Stimulated activated CD4-positive, alpha-beta T cell treated with anti-CD3 and anti-CD28 coated beads, Interleukin-12 subunit alpha, Interleukin-12 subunit beta, amount 100 ng/mL, for 4 hours (primary cell): ENCODE measurements at places on chromosomes 5 and 9.

GRCh38 chr5:179258922-179259730 is 86.1 kb downstream of the ADAMTS2 start:
- DNase-seq, result no peak

DNA sequence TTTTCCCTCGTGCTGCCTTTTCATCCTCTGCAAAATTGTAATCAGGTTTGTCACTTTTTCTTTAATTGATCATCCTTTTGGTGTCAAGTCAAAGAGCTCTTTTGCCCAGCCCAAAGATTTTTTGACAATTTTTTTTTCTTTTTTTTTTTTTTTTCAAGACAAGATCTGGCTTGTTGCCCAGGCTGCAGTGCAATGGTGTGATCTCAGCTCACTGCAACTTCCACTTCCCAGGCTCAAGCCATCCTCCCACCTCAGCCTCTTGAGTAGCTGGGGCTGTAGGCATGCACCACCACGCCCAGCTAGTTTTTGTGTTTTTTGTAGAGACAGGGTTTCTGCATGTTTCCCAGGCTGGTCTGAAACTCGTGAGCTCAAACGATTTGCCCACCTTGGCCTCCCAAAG is 36.7 kb downstream of the CDK7 start:
- DNase-seq, result no peak

DNA sequence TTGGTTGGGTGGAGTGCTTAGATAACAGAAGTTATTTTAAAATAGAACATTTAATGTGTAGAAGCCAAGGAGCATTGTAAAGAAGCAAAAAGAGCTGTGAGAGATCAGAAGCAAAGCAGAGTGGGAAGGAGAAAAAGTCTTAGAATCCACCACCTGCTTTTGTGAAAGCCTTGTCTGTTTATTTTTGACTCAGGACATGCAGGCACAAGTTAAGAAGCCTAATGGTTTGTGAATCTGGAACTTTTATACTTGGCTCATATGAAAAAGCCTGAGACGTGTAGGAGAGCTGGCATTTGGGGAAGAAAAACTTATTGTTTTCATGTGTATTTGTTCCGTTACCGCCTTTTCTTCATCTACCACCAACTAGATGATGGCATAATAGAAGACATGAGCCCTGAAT is 38.5 kb upstream of the ITGA2 start:
- no peak for DNase-seq

DNA sequence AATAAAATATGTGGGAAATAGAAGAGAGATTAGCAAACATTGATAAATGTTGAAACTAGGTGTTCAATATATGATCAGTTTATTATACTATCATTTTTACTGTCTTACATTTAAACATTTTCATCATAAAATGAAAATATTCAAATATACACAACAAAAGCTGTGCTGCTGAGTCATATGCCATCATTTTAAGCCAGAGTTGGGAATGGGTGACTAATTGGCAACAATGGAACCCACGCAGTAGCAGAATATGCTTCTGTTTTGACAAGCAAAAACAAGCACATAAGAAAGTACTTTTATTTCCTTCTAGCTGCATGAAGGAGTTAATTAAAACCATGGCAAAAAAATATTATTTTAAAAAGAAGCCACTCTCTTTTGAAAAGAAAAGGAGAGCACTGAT is 340.0 kb upstream of the EDIL3 start:
- no peak for DNase-seq

GRCh38 chr5:178994580-178995340 is at the start of gene GRM6:
GRM6 (minus strand) TSS chr5:178995320; CDS start chr5:178994944, 376 bp downstream.
- no peak for DNase-seq

- DNase-seq, result no peak
Observed at GRCh38 chr5:81125959-81126358, 107.2 kb upstream of the CKMT2 start.
